CD4-positive, alpha-beta T cell (primary cell): ENCODE measurements at places on chromosomes 7 and 10.
A peak's percentile ranks its signal among the peaks of the same experiment; 100 is the strongest.

GRCh38 chr7:128831178-128831993, 1.2 kb downstream of the FLNC start:
- no peak for DNase-seq

DNA sequence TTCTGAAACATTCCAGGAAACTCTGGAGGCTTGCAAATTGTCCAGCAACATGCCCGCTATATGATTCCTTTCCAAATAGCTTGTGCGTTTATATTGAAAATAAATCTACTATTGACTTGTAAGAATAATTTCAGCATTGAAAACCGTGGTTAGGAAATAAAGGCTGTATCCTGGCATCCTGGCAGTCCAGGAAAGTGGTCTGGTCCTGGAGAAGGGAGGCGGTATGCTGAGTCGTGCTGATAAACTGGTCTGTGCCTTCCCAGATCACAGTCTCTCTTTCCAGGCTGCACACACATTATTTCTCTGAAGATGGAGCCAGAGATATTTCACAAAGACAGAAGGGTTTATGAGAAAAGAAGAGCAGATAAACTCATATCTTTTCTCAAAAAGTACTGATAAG, 350.1 kb upstream of the COBL start:
- DNase-seq, result no peak

GRCh38 chr10:132563485-132564248, 26.1 kb downstream of the INPP5A start:
- no peak for DNase-seq

GRCh38 chr7:47638679-47639315, 56.9 kb upstream of the TNS3 start:
- DNase-seq, result no peak

GRCh38 chr7:70711452-70711851, 420.5 kb upstream of the GALNT17 start:
- no peak for DNase-seq

GRCh38 chr10:24706479-24707118, 17.1 kb downstream of the ARHGAP21 start:
- DNase-seq, result peak; percentile 35

GRCh38 chr10:28939281-28940157, 262.2 kb downstream of the BAMBI start:
- no peak for DNase-seq

- no peak for DNase-seq
These were observed 12.0 kb downstream of the PLEKHA1 start for GRCh38 chr10:122386514-122386913.

DNA sequence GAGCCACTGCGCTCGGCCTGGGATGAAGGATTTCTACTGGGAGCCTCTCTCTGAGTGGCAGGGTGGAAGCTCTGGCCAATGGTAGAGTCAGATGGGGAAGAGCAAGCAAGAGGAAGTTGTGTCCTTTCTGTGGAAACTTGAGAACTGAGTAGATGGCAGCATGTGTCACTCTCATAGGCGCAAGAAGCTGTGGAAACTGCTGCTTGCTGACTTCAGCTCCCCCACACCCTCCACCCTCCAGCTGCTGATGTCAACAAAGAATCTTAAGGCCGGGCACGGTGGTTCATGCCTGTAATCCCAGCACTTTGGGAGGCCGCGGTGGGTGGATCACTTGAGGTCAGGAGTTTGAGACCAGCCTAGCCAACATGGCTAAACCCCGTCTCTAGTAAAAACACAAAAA, 39.8 kb upstream of the SRGN start:
- DNase-seq, result no peak

DNA sequence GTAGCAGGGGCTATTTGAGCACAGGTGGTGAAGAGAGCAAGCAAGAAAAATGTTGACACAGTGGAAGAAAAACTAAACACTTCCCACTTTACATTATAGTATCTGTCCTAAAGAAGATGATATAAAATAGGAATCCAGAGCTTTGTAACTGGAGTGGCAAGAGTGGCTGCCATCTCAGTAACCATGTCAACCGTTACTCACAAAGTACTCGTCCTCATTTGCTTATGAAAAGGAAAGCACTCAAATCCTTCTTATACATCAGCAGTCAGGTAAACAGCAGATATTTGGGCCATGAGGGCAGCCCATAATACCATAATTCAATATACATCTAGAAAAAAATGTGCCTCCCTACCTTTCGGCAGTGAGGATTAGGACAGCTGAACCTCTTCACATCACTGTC, 70.1 kb downstream of the RNF216 start:
- DNase-seq, result no peak

GRCh38 chr7:127034186-127034806, 218.4 kb downstream of the GRM8 start:
- DNase-seq, result no peak

DNA sequence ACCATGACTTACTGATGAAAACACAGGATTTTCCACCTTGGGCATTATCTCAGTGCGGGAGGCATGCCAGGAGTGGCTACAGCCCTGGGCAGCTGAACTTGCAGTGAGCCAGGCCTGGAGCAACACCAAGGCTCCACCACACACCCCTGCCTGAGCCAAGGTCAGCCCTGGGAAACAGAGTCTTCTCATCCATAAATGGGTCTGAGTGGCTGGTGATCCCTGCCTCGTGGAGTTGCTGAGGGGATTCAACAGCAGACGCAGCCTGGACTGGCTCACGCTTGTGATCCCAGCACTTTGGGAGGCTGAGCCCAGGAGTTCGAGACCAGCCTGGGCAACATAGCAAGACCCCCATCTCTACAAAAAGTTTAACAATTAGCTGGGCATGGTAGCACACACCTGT, 32.2 kb downstream of the SPOCK2 start:
- DNase-seq, result no peak

DNA sequence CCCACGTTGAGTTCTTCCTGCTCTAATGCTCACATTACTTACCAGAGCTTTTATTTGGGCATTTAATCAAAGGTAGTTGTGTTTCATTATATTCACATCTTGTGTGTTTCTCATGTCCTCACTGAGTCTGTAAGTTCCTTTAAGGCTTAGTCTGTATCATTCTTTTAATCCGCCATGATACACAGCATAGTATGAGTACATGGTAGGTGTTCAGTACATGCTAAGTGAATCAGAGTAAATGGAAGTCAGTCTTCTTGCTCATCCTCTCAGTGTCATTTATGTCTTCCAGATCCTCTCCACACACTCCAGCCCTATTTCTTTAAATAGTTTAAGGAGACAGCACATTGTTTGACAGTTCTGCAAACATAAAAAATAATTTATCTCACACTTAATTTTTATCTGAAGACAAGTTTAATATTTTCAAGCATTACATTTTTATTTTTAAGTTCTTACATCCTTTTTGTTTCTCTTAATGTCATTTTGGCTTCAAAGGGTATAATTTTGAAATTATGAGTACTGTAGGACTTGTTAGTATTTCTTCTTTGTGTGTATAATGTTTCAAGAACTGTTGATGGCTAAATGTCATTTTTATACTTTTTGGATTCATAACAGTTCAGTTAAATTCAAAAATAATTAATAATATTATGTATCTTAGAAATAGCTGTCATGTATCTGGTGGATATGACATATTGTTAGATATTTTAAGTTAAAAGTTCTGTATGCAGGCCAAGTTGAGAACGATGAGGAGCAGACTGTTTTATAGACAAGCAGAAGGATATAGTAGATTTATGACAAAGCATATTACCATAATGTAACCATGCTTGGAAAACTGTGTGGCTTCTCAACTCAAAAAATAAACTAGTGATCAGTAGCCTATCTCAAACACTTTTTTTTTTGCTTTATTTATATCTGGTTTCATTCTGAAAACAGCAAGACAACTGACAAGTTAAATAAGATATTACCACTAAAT, 342.7 kb downstream of the LRMDA start:
- no peak for DNase-seq

GRCh38 chr7:2100278-2101208, 132.2 kb downstream of the MAD1L1 start:
- DNase-seq, result no peak

DNA sequence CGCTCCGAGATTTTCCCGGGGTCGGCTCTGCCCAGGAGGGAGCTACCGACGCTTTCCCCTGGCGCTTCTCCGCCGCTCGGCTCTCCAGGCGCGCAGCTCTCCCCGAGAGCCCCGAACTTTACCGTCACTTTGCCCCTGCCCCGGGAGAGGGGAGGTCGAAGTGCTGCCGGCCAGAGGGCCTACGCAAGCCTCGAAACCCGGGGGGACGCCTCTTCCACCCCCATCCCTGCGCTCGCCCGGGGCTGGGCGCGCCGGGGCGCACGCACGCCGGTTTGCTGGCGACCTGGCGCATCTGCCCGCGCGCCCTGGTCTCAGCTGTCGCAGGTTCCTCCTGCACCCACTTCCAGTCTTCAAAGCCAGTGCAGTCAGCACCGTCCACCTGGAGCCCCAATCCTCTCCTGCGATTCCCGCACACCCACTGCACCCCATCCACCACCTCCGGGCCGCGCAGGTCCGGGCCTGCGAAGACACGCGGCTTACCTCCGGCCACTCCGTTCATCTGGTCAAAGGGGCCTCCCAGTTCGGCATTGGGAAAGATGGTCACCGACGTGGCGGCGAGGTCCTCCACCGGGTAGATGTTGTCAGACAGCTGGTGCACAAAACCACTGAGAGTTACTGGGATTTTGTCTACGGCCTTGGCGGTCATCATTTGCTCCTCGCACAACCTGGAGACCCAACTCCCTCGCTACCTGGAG, 638 bp downstream of the EGR2 start:
- no peak for DNase-seq

- DNase-seq, result no peak
These were observed 89.0 kb downstream of the TRIM24 start for GRCh38 chr7:138549082-138549481.

GRCh38 chr7:91276909-91277308, 12.7 kb downstream of the FZD1 start:
- DNase-seq, result no peak

- no peak for DNase-seq
These were observed 1.2 kb downstream of the WEE2 start for GRCh38 chr7:141709318-141709717.

DNA sequence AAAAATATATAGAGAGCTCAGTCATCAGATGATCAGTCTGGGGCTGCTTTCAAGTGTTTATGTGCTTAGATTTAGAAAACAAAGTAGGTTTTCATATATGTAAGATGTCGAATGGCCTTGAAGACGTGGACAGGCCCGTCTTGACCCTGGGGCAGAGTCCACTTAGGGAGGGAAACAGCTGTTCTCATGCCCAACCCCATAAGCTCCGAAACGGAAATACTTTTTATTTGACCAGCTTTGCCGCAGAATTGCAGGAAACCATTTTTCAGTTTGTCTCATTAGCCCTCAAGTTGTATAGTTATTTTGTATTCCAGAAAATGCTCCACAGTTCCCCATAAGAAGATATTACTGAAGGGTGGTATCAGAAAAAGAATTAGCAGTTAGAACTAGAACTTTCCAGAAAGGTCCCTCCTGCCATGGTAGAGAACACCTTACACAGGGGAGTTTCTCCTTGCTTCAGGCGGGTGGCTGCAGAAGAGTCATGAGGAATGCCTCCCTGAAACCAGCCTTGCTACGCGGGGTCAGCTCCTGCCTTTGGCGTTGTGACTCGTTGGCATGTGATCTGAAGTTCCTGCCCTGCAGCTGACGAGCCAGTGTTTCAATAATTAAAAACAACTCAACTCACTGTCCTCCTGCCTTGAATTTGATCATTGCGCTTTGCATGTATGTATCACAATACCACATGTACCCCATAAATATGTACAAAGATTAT, 192.7 kb downstream of the CELF2 start:
- DNase-seq, result no peak

DNA sequence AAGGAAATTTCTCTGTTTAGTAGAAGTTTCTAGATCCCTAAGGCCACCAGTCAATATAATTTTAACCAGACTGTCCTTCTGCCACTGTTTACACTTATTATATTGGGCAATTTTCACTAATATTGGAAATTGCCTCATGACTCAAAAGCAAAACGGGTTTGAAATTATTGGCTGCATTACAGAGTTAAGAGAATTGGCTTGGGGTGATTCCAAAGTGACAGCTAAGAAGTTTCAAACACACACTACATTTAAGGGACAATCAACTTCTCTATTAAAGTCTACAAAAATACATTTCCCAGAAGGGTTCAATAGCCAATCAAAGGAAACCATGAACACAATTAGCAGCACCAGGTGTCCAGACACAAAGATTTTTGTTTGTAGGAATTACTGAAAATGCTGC, 111.9 kb downstream of the NEBL start:
- DNase-seq, result no peak

DNA sequence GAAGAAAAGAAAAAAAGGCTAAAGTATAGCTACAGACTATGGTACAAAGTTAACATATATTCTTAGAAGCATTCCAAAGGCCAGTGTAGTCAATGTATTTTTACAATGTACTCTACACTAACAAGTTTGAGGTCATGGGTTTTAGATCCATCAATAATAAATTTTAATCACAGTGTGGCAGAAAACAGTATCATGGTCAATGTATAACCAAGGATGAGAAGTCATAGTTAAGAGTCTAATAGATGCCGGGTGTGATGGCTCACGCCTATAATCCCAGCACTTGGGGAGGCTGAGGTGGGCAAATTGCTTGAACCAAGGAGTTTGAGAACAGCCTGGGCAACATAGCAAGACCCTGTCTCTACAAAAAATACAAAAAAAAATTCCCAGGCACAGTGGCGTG, 53.1 kb downstream of the SLC16A12 start:
- DNase-seq, result no peak

DNA sequence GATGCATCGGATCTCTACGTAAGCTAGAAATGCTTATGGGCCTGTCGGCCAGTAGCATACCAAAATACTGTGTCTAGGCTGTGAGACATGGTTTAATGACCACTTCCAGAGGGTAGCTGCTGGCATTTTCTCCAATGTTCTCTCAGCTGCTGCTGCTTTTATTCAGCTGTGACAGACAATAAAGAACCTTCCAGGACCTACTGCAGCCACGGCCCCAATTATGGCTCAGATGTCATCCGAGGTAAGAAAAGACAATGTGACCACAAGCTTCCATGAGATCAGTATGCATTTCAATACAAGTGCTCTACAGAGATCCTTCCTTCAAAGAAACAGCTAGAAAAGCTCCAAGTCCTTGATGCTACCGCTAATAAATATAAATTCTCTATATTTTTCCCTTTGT, 256.2 kb downstream of the SDHAF3 start:
- no peak for DNase-seq

DNA sequence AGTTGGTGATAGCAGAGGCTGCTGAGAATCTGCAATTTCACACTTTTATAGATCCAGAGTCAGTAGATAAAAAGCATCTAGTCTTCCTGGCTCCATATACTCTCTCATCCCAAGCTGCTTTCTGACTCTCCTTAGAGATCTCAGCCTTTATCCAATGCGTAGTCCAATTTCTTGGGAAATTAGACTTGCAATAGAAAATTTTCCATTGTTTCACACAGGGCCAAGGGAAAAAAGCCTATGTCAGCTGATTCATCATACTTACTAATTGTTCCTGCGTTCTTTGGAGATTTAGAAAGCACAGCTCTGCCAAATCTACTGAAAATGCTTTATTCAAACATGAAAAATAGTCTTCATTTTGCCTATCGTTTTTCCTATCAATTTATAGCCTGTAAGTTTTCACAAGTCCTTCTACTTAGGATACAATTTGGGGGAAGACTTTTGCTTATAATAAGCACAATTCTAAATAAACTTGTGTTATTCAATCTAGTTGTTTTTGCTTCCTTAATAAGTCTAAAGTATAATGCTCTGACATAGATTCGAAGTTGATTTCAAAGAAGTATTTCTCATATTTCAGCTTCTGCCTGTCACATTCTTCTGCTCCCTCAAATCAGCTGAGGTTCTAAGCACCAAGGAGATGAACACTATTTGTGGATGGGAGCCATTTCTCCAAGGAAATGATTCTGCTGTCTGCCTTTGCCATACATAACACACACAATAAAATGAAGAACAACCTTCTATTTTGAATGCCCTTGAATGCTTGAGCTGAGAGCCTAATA, 165.4 kb downstream of the ADAM12 start:
- DNase-seq, result no peak

- no peak for DNase-seq
These were observed 104.3 kb upstream of the PLXNA4 start for GRCh38 chr7:132680590-132680989.
